ENCODE measurements at places on chromosomes 3 and 15.

- DNase-seq = peak; percentile 0
Measured at GRCh38 chr3:35183927-35184675, 455.2 kb upstream of the ARPP21 start.

DNA sequence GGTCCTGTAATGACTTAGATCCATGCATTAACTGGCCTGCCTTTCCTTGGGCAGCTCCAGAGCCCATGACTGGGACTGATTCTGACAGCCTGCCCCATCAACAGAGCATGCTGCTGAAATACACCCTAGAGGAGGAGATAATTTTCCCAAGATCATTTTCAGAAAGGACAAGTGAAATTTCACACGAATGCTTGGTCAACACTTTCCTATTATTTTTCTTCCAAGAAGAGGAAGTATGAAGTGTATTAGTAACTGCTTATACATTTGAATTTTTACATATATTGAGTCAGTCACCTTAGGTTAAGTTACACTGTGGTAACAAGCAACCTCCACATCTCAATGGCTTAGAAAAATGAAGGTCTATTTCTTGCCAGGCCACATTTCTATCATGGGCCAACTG, 9.7 kb upstream of the NMNAT3 start:
- DNase-seq = no peak

- no peak for DNase-seq
Measured at GRCh38 chr3:189121092-189121491, 50.7 kb upstream of the TPRG1 start.

GRCh38 chr15:64970698-64971097, 19.0 kb downstream of the SPG21 start:
- no peak for DNase-seq

DNA sequence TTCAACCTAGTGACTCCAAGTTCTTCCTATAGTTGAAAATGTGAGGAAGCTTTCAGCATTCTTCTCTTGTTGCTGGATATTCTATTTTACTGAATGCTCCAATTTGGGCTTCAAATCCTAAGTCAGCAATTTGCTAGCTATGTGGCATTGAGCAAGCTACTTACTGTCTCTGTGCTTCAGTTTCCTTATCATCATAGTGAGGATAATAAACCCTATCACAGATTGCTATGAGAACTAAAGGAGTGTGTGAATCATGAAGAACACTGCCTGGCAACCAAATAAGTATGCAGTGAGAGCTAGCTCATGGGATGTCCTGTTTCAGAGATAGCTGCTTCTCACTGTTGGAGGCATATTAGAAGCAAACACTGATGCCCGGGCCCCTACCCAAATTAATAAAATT, 163.8 kb upstream of the CDIN1 start:
- DNase-seq = peak; percentile 69

- no peak for DNase-seq
Measured at GRCh38 chr15:59406446-59406845, 31.5 kb upstream of the FAM81A start.

- DNase-seq = peak; percentile 62
Measured at GRCh38 chr3:98596541-98597500, 3.4 kb upstream of the CPOX start.

GRCh38 chr3:184672977-184673870, 38.6 kb downstream of the MAGEF1 start:
- no peak for DNase-seq

DNA sequence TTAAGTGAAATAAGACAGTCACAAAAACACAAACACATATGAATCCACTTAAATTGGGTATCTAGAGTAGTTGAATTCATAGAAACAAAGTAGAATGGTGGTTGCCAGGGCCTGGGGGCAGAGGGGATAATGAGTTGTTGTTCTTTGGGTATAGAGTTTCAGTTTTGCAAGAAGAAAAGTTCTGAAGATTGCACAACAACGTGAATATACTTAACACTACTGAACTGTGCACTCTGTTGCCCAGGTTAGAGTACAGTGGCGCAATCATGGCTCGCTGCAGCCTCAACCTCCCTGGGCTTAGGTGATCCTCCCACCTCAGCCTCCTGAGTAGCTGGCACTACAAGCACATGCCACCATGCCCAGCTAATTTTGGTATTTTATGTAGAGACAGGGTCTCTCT, 14.9 kb downstream of the GRAMD2A start:
- DNase-seq = no peak

DNA sequence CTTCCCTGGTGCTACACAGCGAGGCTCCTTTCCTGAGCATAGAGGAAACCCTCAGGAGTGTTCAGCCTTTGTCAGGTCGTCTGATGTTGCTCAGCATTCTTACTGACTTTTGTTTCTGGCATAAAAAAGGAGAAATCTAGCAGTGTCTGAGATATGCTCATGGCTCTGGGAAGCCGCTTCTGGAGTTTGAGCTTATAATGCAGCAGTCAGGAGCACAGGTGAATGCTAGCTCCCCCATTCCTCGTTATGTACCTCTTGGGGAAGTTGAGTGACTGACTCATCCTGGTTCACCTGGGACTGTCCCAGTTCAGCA, 49.2 kb upstream of the MYZAP start:
- DNase-seq = no peak

DNA sequence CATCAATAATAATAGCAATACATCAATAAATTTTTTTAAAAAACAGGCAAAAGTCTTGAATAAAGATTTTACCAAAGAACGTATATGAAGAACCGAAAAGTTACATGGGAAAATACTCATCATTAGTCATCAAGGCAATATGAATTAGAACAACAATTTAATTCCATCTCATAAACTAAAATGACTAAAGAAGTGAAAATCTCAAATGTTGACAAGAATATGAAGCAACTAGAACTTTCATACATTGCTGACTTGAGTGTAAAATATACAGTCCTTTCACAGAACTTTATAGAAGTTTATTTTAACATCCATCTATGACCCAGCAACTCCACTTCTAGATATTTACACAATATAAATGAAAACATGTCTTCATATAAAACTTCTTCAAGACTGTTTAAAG, 35.3 kb upstream of the ABHD10 start:
- peak; percentile 75 for DNase-seq

DNA sequence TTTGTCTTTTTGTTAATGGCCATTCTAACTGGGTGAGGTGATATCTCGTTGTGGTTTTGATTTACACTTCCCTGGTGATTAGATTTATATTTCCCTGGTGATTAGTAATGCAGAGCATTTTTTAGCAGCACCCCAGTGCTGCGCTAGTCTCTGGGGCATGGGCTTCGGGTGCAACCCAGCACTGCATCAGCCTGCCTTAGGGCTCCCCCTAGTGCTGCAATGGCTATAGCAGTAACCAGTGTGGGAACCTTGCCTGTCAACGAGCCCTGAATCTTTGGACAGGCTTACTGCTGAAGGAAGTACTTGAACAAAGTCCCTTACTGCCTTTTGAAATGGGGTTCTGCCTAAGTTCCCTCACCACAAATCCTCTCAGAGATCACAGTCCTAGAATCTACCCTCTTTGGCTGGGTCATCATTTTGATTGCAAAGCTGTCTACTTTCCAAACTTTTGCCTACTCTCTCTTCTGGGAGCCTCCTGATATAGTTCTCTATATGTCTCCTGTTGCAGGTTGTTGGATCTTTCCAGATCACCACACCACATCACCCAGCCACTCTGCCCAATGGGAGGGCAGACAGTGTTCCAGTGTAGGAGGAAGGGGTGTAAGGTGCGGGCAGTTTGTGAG, 79.2 kb upstream of the CCNL1 start:
- DNase-seq = peak; percentile 76
